ENCODE measurements at places on chromosomes 2 and 18.
A peak's percentile ranks its signal among the peaks of the same experiment; 100 is the strongest.

GRCh38 chr18:57431002-57431382, 4.2 kb upstream of the ONECUT2 start:
- DNase-seq, result no peak

GRCh38 chr2:223901311-223901710, 43.8 kb downstream of the WDFY1 start:
- no peak for DNase-seq

DNA sequence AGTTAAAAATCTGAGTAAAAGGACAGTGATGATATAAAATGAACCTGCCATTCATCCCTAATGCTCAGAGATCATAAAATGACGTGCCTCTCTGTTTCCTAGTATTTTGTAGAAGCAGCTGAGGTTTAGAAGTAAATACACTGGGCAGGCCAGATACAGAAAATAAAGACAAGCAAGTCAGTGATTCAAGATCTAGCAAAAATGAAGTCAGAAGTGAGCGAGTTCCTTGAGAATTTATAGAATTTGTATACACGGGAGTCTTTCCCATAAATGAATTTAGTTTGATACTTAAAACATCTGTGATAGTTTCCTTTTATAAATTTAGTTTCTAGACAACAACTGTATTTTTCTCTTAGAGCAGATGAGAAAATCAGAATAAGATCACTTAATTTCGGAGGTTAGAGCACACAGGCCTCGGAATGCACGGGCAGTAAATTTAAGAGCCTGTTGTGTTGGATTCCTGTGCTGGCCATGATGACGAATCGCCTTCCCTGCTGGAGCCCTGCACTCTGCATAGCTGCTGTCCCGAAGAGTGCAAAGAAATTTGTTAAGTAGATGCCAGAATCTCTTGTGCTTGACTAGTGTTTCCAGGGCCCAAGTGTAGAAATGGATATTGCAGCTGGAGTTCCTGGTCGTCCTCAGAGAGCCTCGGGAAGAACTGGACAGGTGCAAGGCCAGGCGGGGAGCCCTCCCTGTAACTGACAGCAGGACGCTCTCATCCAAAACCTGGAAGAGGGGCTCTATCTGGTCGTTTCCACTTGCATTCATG, 83.7 kb upstream of the RBM44 start:
- peak; percentile 64 for DNase-seq

DNA sequence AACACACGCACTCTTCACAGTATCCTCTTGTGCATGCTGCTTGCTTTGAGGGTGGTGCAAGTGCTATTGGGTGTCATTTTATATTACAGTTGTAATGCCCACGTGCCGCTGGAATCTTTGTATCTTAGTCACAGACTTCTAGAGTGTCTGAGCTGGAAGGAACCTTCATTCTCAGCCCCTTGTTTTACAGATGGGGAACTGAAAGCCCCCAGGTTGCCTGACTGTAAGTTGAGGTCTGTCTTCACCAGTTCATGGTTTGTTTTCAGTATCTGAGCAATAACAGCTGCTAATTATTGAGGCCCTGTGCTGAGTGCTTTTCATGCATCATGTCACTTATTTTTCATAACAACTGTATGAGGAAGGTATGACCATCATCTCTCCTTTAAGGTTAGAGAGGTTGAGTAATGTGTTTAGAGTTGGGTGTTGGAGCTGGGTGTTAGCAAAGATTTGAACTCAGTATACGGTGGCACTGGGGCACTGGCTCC, 77.0 kb downstream of the PRKCE start:
- no peak for DNase-seq

GRCh38 chr2:75290600-75291150, 91.4 kb upstream of the TACR1 start:
- DNase-seq, result peak; percentile 31

GRCh38 chr2:107740300-107740699, 86.4 kb upstream of the RGPD4 start:
- DNase-seq, result no peak

DNA sequence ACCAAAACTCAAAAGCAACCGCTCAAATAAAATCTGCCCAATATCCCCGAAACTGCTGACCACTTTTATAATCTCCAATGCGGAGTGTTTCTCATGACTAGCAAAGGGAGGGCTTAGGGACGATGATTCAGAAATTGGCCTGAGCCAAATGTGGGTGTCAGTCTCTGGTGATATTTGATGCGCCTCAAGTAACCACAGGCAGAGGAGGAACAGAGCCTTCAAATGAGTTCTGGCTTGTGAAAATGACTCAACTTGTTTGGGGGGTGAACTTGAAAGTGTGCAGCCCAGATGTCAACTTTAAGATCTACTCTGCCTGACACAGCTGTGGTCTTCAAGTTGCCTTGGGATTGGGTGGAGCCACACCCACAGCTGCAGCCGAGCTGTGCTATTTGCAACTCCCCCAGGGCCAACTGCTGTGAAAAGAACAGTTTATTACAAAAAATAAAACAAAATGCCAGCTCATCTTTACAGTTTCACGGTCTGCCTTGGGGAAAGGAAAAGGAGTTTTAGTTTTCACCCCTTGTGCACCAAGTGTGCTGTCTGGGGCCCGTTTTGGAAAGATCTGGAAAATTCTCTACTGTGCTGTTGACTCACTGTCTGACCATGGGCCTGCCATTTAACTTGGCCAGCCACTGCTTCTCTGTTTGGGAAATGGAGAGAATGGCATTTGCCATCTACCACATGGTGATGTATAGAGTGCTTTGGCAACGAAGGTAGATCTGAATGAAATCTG, 222.1 kb downstream of the MTX2 start:
- DNase-seq, result peak; percentile 99

GRCh38 chr2:105754994-105755393, 10.3 kb downstream of the NCK2 start:
- DNase-seq, result no peak

DNA sequence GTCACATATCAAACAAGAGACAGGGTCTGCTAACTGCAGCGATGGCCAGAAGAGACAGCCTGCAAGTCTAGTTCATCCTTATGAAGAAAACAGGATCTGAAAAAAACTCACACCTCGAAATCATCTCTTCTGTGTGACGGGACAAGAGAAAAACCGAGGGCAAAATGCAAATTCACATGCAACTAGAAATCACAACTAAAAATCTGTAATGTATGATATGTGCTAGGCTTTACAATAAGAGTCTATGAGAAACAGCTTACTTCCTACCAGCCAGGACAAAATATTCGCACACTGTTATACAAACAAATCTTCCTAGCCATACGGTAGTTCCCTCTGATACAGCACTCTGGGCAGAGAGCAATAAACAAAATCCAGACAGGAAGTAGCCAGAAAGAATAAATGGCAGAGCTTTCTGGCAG, 48.8 kb downstream of the ANKRD44 start:
- DNase-seq, result no peak

DNA sequence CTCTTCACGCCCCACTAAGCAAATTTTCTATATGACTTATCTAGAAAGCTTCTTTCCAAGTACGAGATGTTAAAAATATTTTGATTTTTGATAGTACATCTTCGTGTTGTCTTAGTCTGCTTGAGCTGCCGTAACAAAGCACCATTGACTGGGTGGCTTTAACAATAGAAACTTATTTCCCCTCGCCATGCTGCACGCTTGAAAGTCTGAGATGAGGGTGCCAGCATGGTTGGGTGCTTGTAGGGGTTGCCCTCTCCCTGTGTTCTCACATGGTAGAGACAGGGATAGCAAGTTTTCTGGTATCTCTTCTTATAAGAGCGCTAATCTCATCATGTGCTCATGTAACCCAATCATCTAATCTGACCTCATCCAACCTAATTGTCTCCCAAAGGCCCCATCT, 106.2 kb downstream of the TANC1 start:
- no peak for DNase-seq

DNA sequence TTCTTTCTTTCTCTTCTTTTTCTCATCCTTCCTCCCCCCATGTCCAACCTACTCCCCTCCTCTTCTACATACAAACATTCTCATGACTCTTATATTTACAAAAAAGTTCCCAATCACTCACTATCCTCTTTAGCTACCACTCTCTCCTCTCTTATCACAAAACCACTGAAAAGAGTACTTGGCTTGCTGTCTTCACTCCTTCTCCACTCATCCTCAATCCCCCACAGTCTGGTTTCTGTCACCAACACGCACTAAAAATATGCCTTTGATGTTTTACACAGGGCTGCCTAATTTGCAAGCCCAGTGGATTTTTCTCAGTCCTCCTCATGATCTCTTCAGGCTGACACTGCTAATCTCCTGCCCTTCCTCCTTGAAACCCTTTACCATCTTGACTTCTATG, 159.5 kb downstream of the TNS1 start:
- DNase-seq, result no peak

- no peak for DNase-seq
Measured at GRCh38 chr2:236165842-236166795, 2.1 kb downstream of the GBX2 start.

DNA sequence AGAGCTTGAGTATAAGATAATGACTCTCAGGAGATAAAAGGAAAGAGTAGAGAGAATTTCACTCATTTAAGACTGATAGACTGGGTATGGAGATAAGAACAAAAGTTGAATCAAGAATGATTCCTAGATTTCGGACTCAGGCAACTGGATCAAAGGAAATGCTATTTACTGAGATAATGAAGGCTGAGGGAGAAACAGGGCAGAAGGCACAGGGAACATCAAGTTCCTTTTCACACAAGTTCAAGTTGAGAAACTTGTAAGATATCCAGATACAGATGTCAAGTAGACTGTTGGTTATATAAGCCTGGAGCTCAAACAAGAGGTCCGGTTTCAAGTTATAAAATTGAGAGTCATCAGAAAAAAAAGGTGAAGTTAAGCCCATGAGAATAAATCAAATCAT, 360.8 kb downstream of the TNS1 start:
- DNase-seq, result no peak

- DNase-seq, result no peak
Measured at GRCh38 chr2:45303417-45304202, 294.4 kb upstream of the SIX2 start.

GRCh38 chr2:133515271-133515670, 53.0 kb downstream of the NCKAP5 start:
- no peak for DNase-seq
